ENCODE measurements at places on chromosomes 1 and 21. TPM values are rescaled to one million over a fixed set of nuclear protein-coding genes. Genes with fewer than 3 reads are reported as not detected.
A peak's percentile ranks its signal among the peaks of the same experiment; 100 is the strongest.

SGIP1 gene
- total RNA-seq, result 6.1 TPM

NFYC gene
- total RNA-seq, result 18.6 TPM

LAD1 gene
- 68.6 TPM for total RNA-seq

GRCh38 chr1:212315907-212316306 lies 30.7 kb downstream of the PPP2R5A start:
- peak; percentile 30 for DNase-seq

DNA sequence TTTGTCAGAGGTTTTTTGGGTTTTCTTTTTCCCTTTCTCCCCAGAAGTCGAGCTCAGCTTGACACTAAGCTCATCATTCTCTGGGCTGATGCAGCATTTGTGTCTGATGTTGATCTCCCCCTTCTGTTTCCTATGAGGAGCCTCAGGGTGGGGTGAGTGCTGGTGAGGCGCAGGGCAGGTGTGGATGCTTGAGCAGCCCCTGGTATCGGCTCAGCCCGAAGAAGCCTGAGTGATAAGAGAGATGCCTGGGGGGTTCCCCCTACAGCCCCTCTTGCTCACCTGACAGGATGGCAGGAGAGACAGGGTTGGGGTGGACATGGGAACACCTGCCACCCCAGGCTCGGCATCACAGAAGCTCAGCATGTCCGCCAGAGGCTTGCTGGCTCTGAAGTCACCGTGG lies 239.0 kb downstream of the RHOU start:
- DNase-seq, result no peak

DNA sequence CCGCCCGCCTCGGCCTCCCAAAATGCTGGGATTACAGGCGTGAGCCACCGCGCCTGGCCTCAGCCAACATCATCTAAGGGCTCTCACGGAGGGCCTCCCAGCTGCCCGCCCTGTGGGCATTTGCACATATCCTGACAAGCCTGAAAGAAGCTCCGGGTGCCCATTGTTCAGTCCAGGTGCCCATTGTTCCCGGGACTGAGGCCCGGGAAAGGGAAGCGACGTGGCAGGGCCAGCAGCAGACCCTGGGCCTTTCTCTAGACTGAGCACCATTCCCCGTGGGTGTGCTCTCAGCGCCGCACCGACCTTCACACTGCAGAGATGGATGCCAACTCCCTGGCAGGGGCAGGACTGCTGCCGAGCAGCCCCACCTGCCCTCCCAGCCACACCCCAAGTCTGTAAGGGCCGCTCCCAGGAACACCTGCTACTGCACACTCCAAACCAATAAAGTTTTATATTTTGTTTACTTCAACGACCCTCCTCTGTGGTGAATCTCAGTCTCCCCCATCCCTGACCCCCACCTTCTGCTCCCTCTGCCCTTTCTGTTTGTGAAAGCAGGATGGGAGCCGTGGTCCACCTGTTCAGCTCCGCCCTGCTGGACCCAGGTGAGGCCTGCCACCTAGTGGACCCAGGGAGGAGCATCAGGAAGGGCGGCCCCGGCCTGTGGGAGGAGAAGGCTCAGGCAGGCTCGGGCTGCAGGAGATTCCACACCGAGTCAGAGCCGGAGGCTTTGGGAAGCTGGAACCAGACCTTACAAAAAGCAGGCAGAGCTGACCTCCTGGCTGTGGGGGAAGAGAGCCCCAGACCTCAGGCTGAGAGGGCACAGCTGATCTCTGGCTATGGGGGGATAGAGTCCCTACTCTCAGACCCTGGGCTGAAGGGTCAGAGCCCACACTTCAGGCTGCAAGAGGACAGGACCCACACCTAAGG lies 1.1 kb upstream of the TMEM82 start:
- peak; percentile 42 for DNase-seq

DNA sequence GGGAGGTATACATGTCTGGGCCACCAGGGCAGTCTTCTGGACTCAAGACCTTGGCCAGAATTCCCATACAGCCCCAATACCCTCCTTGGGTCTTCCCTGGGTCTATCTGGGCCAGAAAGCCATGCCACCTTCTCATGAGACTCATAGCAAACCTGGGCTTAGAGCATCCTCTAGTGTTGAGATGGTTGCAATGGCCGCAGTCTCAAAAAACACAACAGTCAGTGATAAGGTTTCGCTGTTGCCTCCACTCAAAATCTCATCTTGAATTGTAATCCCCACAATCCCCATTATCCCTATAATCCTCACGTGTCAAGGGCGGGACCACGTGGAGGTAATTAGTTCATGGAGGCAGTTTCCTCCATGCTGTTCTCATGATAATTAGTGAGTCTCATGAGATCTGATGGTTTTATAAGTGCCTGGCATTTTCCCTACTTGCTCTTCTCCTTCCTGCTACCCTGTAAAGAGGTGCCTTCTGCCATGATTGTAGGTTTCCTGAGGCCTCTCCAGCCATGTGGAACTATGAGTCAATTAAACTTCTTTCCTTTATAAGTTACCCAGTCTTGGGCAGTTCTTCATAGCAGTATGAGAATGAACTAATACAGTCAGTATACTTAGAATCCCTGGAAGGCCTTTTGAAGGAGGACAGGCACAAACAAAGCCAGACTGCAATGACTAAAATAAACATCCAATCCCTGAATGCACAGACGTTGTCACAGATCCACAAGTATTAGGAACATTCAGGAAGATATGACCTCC lies 77.0 kb downstream of the CTH start:
- DNase-seq, result peak; percentile 72

GRCh38 chr1:235999259-235999925 lies 65.5 kb downstream of the NID1 start:
- DNase-seq, result peak; percentile 78
